ENCODE measurements at places on chromosomes 13 and 19.

GRCh38 chr19:39152066-39152465 lies 26.5 kb downstream of the PAK4 start:
- DNase-seq = no peak

- peak; percentile 30 for DNase-seq
Measured at GRCh38 chr19:45138303-45138751, 22.5 kb downstream of the NKPD1 start.

DNA sequence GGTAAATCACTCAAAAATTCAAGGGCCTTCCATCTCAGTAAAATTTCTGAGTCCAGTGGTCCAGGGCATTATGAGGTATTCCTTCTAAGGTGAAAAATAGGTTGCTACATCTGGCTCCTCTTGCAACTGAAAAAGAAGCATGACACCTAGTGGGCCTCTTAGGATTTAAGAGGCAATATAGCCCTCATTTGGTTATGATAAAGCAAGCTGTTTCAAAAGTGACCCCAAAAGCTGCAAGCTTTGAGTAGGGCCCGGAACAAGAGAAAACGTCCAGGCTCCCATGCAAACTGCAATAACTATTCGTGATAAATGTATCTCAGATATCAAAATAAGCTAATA lies 1910.2 kb upstream of the PRR20A start:
- no peak for DNase-seq

DNA sequence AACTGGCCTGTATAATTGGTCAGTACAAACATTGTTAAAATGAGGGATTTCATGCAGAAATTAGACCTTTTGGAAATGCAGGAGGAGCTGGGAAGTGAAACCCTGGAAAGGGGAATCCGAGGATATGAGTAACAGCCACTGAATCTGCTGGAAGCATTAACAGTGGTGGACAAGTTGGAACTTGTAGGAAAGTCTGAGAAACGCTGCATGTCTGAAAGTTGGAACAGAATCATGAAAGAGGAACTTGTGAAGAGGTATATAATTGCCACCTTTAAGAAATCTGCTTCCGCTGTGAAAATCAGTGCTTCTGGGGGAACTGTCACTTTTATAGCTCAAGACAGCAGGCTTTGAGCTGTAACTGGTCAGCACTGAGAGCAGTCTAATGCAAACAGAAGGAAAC lies 716.5 kb upstream of the PRR20A start:
- DNase-seq = no peak

DNA sequence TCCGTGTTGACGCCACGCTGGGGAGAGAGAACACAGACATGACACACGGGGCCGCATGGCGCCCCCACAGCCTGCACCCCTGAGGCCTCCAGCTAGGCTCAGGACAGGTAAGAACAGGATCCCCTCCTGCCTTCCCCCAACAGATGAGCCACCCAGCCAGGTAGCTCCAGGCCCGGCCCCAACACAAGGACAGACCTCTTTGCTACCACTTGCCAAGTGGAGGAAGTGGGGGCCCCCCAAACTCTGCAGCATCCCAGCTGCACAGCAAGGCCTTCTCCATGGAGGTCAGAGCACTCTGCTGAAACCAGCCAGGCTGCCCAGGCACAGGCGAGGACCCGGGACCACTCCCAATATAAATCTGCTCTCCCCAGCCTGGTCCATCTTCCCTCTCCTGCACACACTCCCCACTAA lies 31.5 kb downstream of the PEPD start:
- DNase-seq = no peak

GRCh38 chr13:40581277-40581579 lies 85.2 kb downstream of the FOXO1 start:
- DNase-seq = no peak

DNA sequence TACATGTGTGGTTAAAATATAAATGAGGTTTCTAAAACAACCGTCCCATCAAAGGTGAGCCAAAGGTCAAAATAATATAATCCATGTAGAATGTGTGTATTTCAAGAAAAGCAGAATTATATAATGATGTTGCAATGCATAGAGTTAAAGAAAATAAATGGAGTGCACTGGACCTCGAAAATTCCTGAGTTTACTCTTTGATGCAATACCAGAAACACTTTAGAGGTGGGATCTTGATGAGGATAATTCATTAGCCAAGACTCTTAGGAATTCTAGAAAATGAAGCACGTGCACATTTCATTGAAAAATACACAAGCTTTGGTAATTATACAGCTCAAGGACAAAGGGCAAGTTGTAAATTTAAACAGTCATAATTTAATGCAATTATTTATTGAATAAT lies 508.9 kb upstream of the ARGLU1 start:
- DNase-seq = no peak
